ENCODE measurements at places on chromosomes 3 and 15.

DNA sequence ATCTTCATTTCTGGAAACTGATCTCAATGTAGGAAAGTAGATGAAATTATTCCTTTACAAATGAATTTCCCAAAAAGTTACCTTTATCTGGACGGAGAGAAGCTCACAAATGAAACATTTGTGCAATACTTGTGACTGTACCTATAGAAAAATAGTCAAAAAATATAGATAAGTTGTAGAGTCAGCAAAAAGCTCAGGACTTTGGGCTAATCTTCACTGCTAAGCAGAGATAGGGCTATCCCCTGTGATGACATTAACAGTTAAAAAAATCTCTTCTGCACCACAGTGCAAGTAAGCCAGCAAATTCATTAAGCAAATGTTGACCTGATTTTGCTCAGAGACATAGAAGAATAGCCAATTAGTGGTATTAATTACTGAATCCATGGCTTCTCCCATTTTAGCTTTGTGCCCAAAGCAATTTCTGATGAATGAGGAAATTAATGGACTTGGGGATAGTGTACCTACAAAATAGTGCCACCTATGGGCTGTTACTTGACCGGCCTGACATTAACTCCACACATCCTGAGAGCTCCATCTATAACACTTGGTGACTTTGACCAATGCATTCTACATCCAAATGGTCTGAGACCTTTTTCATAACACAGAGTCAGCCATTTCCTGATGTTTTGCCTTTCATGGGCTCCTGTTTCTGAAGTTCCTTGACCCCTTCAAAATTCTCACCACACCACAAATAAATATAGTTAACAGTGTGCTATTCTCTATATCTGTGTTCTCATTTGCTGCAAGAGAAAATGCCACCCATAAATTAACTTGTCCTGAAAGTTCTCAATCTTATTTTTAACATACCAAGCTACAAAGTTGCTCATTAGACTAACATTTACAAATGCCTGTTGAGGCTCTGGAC lies 105.0 kb downstream of the SSR3 start:
- DNase-seq, result peak; percentile 71

GRCh38 chr3:13042715-13043271 lies 30.4 kb downstream of the IQSEC1 start:
- DNase-seq, result no peak

- DNase-seq, result no peak
These were observed 9.7 kb downstream of the ETV5 start for GRCh38 chr3:186099178-186099577.

GRCh38 chr15:48720646-48721045 lies 75.1 kb upstream of the FBN1 start:
- DNase-seq, result no peak

DNA sequence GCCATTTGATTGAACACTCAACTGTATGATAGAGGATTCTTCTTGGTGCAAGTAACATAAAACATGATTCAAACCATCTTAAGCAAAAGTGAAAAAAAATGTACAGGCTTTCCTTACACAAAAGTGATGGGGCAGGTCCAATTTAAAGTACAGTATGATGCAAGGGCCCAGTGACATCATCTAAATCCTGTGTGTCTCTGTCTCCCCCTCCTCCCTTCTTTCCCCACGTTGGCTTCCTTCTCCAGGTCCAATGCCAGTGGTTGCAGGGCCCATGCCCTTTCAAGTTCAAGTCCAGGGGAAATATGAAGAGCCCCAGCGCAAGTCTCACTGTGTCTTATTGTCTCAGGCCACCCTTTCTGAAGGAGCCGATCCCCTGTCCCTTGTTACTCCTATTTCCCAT lies 332.3 kb downstream of the SHQ1 start:
- DNase-seq, result no peak

DNA sequence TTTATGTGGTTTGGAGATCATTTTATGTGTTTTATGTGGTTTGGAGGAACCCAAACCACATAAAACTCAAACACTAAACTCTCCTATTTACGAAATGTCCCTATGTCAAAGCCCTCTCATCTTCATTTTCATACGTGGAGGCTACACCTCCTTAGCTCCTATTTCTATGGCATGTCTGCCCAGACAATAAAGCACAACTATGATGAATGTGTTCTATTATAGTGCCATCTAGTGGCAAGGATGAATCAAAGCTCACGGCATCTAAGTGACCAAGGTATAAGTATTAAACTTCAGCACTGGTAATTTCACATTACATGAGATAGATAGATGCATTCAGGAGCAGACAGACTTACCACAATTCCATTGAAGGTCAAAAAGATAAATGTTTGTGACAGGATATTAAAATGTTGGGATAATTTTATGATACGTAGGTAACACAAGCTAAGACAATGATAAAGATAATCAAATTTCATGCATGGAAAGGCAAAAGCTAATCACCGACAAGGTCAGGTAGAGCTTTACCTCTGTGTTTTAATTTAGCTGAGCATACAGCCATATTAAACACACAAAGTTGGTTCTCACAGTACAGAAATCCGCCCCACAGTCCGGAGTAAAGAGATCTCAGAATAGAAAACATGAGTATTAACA lies 130.6 kb upstream of the FHIT start:
- DNase-seq, result peak; percentile 73

- no peak for DNase-seq
These were observed 180.7 kb upstream of the LMCD1 start for GRCh38 chr3:8320711-8321458.

GRCh38 chr3:170425491-170426239 lies 7.0 kb downstream of the CLDN11 start:
- no peak for DNase-seq

GRCh38 chr3:129180461-129180860 lies 3.2 kb downstream of the CNBP start:
- DNase-seq, result no peak

DNA sequence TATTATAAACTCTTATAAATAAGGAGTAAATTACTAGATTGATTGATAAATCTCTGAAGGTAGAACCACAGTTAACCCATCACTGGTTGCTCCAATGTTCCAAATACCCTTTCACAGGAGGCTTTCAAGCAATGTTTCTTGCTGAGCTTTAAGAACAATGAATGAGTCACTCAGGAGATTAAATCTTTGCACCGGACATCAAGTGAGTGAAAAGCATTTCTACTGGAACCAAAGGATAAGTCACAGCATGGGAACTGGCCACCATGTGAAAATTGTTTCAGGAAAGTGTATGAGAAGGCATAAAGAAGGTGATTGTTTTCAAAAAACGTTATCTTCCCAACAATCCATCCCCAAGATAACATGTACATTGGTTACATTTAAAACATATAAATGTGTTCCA lies 90.6 kb downstream of the CNTN3 start:
- no peak for DNase-seq

GRCh38 chr3:39148435-39149058 lies 4.8 kb downstream of the CSRNP1 start:
- DNase-seq, result no peak

DNA sequence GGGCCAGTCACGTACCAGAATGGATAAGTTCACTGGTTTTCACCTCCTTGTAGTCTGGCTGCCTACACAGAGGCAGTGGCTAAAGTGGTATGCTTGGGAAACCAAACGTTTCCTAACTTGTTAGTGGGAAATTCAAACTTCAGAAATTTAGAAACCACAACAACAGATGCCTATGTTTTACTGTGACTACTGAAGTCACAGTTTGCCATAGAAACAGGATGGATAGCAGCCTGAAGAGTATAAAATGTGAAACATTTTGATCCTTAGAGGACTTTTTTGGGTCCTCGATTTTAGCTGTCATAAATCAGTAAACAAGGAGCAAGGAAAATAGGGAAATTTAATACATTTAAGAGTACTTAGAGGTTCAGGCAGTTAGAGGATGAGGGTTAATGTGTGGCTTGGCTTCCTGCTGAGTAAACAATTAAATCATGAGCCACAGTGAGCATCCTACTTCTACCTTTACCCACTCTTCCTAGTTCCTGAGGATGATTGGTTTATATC lies 48.6 kb downstream of the CMSS1 start:
- DNase-seq, result peak; percentile 36

GRCh38 chr3:94307588-94307987 lies 244.7 kb downstream of the NSUN3 start:
- no peak for DNase-seq

DNA sequence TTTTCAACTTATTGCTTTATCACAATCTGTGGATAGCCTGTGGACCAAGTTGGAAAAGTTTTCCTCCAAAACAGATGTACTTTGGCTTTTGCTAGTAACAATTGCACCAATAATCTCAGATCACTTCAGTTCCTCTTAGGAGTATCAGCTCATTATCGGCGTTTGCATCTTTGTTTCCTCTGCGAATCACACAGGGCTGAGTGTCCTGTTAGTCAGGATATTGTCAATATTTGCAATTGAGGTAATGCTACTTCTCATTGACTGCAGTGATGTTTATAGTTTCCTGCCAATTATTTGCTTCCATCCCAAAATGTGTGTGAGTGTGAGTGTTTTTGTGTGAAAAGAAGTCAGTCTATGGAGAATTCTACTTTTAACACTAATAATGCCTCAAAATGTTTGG lies 545.0 kb downstream of the SI start:
- no peak for DNase-seq

- DNase-seq, result no peak
These were observed 50.5 kb downstream of the UBE2E1 start for GRCh38 chr3:23856286-23856685.

DNA sequence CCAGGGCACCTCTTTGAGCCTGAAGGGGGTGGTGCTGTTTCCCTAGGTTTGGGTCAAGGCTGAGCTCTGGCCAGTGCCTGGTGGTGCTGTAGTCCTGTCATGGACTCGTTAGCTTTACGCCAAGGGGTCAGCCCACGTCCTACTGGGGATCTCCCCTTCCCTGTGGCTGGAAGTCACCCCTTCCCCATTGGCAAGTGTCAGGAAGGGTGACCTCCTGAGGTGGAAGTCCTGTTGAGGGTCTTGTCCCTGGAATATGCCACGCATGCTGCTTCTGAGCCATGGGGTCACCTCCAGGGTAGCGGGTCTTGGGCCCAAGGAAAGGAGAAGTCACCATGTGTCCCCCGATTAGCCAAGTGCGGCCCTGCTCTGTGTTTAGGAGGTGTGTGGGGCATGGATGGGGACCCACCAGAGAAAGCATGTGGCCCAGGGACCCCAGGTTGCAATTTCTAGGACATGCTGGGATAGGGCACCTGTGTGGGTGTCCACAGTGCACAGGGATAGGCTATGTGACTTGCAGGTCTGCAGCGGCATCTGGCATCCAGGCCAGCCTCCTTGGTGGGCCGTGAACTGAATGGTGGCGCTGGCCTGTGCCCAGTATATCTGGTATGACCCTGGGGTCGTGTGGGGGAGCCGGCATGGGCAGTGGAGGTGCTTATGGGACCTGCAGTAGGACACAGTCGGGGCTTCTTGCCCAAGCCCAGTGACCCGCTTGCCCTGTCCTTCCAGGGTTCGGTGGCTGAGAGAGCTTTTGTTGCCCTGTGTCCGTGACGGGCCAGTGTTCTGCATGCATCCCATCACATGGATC lies 226.7 kb downstream of the SNRPN start:
- DNase-seq, result no peak

DNA sequence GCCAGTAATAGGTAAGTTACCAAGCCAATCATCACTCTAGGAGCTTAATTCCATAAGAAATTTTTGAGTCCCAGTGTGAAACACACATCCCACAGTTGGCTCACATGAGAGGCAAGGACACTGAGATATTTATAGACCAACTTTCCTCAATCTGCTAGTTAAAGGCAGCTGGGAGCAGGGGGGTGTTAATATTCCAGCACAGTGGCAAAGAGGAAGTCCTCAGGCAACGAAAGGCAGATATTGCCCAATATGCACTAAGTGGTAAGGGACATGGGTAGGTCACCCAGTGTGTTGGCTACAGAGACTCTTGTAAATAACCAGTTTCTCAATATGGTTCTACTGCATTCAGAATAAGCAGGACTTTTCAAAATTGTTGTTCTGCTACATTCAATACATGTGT lies 61.0 kb downstream of the TOP2B start:
- peak; percentile 96 for DNase-seq

DNA sequence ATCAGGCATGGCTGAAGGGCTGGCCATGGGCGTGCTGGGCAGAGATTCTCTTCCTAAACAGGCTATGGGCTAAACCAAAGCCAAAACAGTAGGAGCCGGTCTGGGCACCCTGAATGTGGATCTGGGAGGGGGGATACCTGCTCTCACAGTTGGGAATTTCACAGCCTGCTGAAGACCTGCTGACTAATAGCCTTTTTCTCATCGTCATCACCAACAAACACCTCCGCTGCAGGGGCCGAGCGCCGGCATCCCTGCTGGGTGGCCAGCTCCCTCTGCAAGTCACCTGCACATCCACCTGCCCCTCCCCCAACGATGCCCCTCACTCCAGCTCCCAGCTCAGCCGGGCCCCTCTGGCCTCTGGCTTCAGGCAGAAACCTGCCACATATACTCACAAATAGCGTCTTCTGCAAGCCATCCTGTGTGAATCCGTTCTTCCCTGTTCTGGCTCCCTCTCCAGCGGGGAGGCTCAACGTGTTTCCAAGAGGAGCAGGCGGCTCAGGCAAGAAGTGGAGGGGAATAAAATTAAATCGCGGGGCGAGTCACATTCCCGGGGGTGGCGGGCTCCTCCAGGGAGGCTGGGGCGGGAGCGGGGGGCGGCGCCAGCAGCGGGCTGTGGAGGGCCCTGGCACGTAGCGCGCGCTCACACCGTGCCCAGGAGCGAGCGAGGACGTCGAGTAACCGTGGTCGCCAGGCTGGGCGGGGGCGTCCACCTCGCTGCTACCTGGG lies 466 bp downstream of the IQSEC1 start:
- DNase-seq, result no peak

DNA sequence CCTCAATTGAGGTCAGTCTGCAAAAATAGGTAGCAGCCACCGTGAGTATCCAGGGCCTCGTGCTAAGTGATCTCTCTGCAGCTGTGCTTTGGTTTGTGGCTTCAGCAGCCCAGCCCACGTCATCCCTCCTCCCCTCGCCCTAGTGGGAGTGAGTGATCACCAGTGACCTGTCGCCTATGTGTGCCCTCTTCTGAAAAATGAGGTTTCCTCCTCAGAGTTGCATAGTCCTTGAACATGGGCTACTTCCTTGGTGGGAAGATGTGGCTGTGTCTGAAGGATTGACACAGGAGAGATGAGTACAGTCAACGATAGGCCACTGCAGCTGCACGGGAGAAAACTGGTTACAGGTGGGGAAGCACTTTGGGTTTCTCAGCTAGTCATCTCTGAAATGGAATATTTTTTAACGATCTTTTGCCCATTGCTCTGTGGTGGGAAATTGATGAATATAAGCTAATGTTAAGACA lies 144.8 kb upstream of the BHLHE40 start:
- DNase-seq, result peak; percentile 76

GRCh38 chr15:55587321-55588069 lies 650 bp downstream of the PYGO1 start:
- DNase-seq, result no peak

DNA sequence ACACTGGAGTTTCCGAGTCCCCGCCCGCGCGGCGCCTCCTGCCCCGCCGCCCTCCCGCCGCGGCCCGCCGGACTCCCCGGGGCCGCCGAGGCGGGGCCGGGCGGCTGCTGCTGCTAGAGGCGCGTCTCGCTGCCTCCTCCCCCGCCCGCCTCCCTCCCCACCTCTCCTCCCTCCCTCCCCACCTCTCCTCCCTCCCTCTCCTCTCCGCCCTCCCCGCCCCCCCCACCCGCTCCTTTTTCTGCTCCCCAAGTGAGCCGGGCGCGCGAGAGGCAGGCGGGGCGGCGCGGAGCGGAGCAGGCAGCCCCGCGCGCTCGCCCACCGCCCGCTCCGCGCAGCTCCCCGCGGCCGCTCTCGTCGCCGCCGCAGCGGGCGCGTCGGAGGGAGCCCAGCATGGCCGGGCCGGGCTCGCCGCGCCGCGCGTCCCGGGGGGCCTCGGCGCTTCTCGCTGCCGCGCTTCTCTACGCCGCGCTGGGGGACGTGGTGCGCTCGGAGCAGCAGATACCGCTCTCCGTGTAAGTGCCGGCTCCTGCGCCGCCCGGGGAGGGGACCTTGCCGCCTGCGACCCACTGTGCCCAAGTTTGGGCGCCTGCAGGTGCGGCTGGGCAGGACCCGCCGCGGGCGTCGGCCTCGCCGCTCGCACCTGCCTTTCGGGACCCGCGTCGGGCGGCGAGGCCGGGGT lies at the start of gene CACNA2D3:
TSS of gene CACNA2D3 (plus strand) at position 229 of the 679 bp plus-strand sequence.
- DNase-seq, result no peak

Data from AML-193 (cell line).